ENCODE measurements at places on chromosomes 3 and 15.

DNA sequence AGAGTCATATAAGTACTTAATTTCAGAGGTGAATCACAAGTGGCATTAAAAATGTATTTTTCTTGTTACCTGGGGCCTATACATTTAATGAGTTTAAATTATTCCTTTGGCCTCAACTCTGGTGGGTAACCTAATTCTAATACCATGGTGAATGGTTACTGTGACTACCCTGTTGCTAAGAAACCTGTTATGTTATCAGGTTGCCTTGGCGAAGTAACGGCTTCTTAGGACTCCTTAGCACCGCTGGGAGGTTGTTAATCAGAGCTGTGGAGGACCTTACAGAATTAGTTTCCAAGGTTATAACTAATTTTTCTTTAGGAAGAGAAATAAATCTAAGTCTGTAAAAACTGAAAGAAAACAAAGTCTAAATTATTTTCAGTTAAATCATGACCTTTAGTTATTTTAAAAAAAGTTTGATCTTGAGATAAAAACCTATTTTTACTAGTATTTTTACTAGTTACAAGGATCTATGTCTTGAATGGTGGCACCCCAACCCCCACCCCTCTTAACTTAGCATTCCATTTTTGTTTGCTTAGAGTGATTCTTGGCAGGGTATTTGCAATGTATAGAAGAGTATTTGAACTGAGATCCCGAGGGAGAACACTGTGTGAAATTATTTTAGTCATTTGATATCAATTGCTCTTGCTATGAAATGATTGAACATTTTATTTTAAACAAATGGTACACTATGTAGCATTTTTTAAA, 155.5 kb downstream of the FNDC3B start:
- no peak for DNase-seq

- DNase-seq: no peak
Observed at GRCh38 chr3:31461426-31461825, 71.3 kb upstream of the STT3B start.

DNA sequence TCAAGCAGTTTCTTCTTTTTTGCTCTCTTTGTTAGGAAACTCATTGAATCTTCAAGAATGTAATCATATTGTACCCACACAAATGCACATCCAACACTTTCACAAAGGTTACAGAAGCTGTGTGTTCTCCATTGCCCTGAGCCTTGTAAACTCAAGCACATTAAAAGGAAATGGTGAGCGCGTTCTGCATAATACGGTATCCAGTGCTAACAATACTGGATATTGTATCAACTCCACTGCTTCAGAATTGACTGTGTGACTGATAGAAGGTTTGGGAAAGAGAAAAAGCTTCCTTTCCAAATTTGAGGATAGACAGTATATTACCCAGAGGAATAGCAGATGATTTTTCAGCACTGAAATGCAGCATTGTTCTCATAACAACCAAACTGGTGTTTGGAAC, 268.9 kb upstream of the RBMS3 start:
- no peak for DNase-seq

DNA sequence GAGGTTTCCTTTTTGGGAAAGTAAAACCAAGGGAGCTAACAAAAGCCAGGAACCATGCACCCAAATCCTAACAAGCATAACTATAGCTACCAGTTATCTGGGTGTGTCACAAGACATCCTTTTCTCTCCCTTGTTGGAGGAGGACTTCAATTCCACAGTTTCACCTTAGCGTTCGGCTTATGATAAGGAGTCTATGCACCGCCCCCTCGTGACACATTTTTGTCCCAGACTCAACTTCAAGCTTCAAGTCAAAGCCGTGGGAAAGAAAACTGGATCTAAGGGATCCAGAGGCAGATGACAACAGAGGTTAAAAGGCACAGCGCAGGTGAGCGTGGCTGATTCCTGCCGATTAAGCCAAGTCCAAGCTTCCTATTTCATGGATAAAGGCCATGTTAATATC, 13.9 kb upstream of the FXR1 start:
- DNase-seq: no peak

GRCh38 chr3:27353221-27353620, 16.0 kb downstream of the NEK10 start:
- DNase-seq: no peak

GRCh38 chr15:57321973-57322601, 54.2 kb upstream of the CGNL1 start:
- no peak for DNase-seq

DNA sequence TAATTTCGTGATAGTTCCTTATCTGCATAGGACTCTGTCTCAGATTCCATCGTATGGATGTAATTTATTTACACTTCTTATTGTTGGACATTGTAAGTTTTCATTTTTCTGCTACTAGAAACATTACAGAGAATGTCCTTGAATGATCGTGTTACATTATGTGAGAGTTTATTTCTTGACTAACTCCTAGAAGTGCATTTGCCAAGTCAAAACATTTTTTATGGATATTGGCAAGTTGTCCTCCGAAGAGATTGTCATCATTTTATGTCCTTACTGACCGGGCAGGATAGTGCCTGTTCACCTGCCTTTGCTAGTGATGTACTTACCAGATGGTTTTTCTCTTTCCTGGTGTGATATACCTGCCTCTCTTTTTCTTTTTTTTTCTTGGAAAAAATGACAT, 13.4 kb downstream of the ASB7 start:
- no peak for DNase-seq

DNA sequence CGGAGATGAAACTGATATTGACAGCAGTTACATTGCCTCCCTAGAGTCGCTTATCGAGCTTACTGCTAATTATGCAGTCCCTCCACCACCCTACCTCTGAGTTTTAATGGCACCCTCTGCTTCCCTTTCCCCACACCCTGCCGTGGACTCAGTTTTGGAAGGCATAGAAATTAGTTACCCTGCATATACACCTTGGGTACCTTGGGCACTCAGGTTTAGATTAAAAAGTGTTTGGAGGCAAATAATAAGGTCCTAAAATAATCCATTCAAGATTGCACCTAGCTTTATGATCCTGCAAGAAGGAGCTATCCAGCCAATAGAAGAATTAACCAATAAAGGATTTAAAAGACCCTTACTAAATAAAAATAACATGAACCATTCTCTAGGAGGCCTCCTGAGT, 117.8 kb upstream of the AGBL1 start:
- no peak for DNase-seq

DNA sequence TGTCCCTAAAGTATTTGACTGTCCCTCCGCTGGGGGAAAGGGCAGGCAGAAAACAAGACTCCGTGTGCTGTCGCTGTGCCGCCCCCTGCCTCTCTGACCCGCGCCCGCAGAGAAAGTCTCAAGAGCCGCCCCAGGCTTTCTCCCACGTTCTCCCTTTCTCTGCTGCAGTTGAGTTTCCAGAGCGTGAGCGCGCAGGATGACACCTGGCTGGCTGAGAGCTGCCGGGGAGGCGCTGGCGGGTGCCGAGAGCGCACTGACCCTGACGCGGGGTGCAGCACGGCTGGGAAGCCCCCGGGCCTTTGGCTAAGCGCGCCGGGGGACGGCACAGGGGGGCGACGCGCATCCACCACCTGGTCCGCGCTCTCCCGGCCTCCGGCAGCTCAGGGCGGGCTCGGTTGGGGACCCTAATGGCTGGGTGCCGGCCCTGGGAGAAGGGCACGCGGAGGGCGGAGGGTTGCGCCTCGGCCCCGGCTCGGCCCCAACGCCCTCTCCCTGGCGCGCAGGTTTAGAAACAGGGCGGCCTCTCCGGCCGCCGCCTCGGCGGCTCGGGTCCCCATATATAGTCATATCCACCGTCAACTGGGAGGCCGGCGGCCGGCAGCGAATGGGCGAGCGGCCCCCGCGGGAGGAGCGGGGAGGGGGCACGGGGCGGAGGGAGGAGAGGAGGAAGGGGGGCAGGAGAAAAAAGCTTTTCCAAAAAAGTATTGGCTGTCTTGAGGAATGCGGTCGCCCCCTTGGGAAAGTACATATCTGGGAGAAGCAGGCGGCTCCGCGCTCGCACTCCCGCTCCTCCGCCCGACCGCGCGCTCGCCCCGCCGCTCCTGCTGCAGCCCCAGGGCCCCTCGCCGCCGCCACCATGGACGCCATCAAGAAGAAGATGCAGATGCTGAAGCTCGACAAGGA, at the start of gene TPM1:
Gene TPM1, plus strand, starts transcription at position 774 of the 903 bp plus-strand sequence. Its CDS starts 83 bp downstream, at position 857.
- no peak for DNase-seq

- DNase-seq: no peak
Observed at GRCh38 chr15:83066034-83066733, 868 bp downstream of the BTBD1 start.

DNA sequence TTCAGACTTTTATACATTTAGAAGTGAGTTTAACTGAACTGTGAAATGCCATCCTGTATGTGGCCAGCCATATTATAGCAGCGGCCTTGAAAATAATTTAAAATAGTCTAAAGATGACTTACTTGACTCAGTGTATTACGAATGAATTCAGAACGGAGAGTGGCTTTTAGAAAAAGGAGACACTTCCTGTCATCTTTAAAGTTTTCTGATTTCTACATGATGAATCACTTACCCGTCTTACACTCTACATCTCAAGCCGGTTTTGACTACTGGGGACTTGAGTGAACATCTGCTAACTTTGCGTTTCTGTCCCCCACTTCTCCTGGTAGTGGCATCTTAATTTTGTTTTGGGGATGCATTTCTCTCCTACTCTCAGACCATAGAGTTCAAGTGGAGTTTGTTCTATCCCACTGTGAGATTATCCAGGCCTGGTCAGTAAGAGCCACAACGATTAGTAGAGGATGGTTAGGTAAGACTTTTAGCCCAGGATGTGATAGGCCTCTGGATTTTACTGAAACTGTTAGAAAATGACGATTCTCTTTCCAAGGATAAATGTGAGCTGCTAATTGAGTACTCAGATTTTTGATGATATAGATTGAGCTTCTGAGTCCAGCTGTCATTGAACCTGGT, 175.4 kb upstream of the CADPS start:
- no peak for DNase-seq

- DNase-seq: no peak
Observed at GRCh38 chr15:74327756-74328155, 39.7 kb downstream of the CYP11A1 start.

- no peak for DNase-seq
Observed at GRCh38 chr15:65790694-65791334, 1.3 kb downstream of the DENND4A start.

DNA sequence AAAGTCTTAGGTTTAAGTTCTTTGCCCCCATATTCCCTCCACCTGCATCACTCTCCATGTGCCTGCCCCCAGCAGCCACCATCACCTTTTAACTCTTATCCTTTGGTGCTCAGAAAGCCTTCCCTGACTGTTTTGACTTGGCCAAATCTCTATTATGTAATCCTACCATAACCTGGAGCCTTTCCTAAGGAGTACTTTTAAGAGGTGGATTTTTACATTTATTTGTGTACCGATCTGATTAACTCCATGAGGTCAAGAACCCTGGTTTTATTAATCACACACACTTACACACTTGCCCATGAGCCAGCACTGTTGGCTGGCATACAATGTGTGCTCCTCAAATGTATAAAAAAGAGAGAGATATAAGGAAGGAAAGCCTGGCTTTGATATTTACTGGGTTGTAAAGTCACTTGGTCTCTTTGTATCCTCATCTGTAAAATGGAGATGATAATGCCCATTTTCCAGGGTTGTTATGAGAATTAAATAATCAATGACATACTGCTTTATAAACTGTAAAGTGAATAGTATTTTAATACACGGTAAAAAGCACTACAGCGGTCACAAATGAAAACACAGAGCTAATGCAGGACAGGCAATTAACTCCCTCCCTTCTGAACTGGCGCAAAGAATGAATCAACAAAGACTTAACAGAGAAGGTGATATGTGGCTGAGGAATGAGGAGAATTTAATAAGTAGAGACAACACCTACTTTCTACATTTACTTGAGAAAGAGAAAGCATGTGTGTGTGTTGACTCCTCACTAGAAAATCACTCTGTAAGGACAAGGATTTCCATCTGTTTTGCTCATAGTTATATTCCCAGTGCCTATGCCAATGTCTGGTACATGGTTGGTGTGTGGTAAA, 45.4 kb downstream of the ATP13A4 start:
- DNase-seq: no peak

DNA sequence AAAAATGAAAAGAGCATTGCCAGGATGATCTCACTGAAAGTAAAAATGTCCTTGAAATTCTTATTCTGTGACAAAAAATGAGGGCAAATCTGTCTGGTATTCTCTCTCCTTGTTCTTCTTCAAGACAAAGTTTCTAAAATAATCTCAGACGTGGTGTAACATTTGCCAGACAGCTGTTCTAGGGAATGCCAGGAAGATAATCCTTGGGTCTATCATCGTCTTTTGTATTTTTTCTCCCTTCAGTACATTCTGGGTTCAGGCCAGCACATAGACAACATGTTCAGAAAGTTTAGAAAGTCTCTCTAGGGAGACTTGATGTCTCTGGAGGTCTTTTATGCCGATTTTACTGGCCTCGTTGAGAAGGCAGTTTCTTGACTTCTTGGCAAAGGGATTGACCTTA, 121.2 kb upstream of the HES1 start:
- no peak for DNase-seq

DNA sequence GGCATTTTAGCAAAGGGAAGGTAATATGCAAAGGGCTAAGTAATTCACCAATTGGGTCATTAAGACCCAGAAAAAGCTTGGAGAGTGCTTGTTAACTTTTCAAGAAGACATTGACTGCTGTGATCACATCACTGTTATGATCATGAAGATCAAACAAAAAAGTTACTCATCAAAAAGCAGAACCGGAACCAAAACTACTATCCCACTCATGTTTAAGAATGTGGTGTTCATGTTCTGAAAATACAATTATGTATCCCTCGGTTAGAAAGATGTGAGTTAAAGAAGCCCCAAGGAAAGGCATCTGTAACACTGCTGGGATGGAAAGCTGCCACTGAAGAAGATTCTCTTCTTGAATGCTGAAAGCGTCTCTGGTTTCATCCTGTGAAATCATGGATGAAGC, 32.6 kb downstream of the BBX start:
- no peak for DNase-seq

GRCh38 chr3:64242435-64242834, 17.2 kb upstream of the PRICKLE2 start:
- no peak for DNase-seq

GRCh38 chr3:43629741-43630140, 7.9 kb upstream of the ANO10 start:
- no peak for DNase-seq

GRCh38 chr15:41577863-41578735, 19.1 kb downstream of the TYRO3 start:
- no peak for DNase-seq

DNA sequence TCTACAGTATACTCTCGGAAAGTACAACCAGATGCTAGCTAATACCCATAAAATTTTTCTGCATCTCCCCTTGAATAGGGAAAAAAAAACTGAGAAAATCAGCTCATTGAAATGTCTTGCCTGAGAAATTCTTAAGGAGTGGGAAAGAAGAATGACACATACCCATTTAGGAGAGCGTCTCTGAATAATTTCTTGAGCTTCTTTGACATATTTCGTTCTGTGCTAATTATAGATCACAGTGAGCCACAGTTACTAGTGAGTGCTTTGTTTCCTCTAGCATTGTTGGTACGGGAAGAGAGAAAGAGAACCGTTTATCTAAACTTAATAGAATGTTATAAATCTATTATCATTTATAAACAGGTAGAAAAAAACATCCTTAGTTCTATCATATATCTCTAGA, 588.4 kb downstream of the UNC13C start:
- DNase-seq: no peak

GRCh38 chr3:171704002-171704401, 106.3 kb downstream of the PLD1 start:
- DNase-seq: no peak

All from stimulated activated CD4-positive, alpha-beta T cell treated with anti-CD3 and anti-CD28 coated beads, Interleukin-2, amount 100 ng/mL, for 4 hours (primary cell).